Stimulated activated CD8-positive, alpha-beta memory T cell treated with anti-CD3 and anti-CD28 coated beads, Interleukin-15, amount 100 ng/mL, for 4 hours (primary cell): ENCODE measurements at places on chromosomes 2 and 18.

- no peak for DNase-seq
Measured at GRCh38 chr18:48408727-48409590, at the start of gene ZBTB7C. ZBTB7C (minus strand) TSS chr18:48409383.

DNA sequence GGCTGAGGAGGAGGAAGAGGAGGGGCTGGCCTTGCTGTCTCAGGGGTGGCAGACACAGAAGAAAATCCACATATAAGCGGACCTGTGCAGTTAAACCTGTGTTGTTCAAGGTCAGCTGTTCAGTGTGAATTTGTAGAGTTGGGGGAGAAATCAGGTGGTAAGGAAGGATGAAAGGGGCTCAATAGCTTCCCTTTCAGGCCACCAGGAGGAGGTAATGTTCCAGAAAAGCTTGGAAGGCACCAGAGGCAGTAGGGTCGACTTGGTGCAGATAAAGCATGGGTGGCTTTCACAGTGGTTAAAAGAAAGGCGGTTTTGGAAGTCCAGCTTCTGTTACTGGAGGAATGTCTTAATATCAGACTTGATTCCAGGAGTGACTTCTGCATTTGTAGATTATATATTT lies 167.4 kb downstream of the THSD7B start:
- DNase-seq = no peak

DNA sequence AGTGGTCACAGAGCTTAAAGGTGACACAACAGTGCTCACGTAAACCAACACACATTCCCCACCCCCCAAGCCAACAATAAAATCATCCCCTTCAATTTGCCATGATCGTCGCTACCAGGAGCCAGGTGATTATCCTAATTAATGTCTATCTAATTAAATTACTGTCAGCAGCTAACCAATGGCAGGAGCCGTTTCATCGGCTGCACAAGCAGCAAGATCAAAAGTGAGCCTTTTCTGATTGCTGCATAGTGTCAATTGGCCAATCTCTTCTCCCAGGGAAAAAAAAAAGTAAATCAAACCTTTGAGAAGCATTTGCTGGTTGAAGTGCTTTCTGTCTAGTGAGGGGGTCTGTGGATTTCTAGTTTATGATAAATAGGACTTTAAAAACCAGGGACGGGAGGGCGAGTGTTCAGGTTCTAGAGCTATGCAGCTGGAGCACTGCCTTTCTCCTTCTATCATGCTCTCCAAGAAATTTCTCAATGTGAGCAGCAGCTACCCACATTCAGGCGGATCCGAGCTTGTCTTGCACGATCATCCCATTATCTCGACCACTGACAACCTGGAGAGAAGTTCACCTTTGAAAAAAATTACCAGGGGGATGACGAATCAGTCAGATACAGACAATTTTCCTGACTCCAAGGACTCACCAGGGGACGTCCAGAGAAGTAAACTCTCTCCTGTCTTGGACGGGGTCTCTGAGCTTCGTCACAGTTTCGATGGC lies at the start of gene TBR1:
TSS of gene TBR1 (plus strand) at position 311 of the 721 bp plus-strand sequence. CDS start at position 425, 114 bp downstream.
- no peak for DNase-seq

- DNase-seq = no peak
Measured at GRCh38 chr2:196338440-196338839, 167.1 kb upstream of the STK17B start.

DNA sequence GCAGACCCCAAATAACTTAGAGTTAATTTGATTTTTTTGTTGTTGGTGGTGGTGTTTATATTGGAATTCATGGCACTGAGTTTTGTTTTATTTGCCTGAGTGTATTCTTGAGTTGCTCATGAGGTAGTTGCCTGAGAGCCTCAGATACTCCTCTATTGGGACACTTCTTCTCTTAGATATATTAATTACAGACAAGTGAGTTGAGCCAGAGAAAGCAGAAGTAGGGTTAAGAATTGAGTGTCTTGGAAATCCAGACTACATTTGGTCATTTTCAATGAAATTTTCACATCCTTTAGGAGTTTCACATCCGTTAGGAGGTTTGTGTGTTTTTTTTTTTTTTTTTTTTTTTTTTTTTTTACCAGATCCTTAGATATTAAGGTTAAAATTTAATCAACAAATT lies 29.0 kb downstream of the FMNL2 start:
- no peak for DNase-seq
